ENCODE measurements at places on chromosomes 3 and 15.
A peak's percentile ranks its signal among the peaks of the same experiment; 100 is the strongest.

DNA sequence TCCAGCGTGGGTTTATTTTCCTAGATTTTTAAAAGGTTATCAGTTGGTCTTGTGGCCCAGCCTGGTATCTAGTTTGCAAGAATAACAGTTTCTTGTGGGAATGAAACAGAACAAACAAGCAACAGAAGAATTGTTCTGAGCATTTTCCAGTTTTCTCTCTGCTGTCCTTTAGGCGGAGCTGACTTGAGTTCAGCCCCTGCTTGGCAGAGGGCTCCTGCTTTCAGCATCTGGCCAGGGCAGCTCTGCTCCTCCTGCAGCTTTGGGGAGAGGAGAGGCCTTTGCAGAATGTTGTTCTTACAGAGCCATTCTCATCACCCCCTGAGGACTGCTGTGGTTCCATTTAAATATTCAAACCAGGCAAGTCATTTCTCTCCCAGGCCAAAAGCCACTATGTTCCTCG lies 117.7 kb downstream of the ALDH1A2 start:
- no peak for DNase-seq

DNA sequence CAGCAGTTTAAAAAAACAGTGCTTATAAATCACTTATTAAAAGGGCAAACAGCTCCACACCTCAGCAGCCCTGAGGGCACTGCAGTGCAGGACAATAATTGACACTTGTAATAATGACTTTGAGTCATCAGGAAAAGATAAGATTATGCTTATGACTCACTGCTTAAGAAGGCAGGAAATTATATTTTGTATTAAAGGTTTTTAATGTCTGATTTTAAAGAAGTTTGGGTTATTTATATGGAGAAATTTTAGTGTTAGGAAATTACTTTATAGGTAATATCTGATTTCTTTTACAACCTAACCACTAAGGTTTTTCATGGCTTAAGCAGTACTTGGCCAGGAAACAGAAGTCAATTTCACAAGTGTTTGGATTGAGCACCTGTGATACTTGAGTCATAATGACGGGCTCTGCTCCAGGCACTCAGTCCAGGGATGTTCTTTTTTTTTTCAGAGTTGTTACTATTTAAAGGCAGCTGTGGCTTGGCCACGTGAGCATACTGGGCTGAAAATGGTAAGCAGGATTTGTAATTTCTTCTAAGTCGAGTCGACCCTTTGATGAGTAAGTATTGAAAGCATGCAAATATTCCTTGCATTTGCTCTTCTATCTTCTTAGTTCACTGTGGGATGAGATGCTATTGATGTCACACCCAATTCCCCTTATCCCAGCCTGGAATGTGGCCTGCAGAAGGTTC lies 21.6 kb upstream of the SLC6A20 start:
- no peak for DNase-seq

- peak; percentile 87 for DNase-seq
Observed at GRCh38 chr3:98732286-98733052, 30.7 kb upstream of the ST3GAL6 start.

DNA sequence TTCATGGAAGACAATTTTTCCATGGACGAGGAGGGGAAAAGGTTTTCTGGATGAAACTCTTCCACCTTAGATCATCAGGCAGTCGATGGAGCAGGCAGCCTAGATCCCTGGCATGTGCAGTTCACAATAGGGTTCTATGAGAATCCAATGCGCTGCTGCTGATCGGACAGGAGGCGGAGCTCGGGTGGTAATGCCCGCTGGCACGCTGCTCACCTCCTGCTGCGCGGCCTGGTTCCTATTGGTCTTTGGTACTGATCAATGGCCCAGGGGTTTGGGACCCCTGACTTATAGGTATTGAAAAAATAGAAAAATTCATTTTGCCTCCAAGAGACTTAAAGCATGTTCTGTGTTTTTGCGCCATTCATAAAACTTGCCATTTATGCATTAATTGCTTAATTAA lies 793.9 kb upstream of the NR2F2 start:
- DNase-seq = no peak

DNA sequence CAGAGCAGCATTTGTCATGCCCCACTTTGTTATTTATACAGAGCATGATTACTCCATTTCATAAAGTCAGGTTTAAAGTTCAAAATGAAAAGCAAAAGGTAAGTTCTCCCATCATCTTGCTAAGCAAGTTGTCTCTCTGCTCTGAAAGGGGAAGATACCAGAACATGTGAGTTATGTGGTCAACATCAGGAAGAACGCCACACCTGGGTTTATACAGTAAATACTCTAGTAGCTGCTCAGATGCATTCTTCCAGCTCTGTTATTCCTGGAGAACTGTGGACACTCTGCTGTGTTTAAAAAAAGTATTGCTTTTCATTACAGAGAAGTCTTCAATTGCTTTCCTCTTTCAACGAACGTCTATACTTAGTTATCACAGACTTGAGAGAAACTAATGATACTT lies 145.7 kb downstream of the PLCL2 start:
- no peak for DNase-seq

GRCh38 chr3:150372722-150373121 lies 35.4 kb upstream of the TSC22D2 start:
- DNase-seq = no peak
